Left hindlimb (tissue), 1 donor: ENCODE measurements at places on chromosomes 1 and 21.
A peak's percentile ranks its signal among the peaks of the same experiment; 100 is the strongest.

DNA sequence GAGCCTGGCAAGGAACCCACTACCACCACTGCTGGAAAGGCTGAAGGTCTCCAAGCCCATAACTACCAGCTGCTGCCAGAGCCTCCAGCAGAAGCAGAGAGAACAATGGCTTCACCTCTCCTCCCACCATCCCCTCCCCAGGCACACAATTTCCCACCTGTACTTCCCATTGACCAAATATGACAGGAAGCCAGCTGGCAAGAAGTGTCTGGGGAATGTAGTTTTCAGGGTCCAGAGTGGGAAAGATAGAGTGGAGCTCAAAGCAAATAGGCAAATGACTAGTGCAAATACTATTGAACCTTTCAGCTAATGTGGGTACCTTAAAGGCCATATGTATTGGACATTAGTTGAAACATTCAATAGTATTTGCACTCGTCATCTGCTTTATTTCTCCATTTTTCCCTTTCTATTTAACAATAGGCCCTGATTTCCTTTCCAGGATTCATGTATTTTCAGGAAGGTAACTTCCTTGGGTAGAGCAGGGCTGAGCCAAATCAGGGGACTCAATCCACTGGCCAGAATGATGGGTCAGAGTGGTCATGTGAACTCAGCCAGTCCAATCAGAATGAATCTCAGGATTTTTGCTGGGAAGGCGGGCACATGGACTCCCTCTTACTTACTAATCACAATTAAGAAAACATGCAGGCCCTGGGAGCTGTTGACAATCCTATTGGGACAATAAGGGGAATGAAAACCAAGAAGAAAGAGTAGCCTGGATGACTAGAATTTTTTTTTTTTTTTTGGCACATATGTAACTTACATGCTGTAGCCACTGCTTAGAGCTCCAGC, 12.1 kb upstream of the NFYC start:
- no peak for DNase-seq

GRCh38 chr1:88191917-88192316, 492.2 kb upstream of the PKN2 start:
- no peak for DNase-seq

DNA sequence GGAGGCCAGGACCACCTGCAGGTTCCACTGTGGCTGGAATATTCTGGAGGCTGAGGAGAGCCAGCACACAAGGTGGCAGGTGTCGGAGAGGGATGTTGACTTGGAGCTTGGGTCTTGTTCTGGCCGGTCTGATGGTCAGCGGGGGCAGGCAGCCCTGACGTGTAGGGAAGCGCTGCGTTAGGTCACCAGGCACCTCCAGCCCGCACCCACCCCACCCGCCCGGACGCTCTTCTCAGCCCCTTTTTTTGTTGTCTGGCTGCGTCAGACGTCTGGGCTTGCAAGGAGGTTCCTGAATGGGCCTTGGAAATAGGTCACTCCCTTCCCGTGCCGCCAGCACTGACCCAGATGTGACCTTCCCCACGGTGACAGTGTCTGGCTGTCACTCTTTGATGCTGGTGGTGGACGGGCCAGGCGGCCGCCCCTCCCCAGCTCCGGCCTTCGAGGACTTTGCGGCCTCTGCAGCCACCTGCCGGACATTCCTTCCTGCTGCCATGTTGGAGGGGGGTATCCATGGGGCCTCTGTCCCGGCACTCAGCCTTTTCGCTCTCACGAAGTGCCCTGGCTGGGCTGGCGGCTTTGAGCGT, 30.1 kb downstream of the SPSB1 start:
- DNase-seq: no peak

DNA sequence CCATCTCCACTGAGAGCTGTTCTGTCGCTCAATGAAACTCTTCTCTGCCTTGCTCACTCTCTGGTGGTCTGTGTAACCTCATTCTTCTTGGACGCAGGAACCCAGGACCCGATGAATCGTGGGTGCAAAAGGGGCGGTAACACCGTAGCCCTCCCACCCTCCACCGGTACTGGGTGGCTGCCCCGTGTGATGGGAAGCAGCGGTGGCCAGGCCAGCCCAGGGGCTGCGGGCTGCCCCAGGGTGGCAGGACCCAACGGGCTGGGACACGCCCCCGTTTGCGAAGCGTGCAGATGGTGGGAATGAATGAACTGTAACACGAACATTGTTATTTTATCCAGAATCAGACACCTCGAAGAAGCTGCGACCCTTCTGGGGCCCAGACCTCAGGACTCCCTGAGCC, 92.3 kb upstream of the BACE2 start:
- DNase-seq: no peak

DNA sequence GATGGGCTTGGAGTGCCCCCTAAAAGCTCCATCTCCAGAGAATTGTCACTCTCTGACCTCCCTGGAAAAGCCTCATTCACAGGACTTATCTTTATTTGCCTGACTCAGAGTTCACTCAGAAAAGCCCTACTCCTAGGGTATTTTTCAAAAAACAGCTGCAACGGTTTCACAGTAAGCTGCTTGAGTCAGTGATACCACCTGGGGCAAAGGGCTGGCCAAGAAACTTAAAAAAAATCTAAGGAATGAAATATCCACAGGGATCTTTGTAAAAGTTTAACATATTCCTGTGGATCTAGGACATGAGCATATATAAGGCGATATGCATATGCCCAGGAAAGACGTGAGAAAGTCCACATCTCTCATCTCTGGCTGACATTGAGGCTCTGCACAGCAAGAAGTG, 33.8 kb upstream of the TSPAN2 start:
- no peak for DNase-seq

DNA sequence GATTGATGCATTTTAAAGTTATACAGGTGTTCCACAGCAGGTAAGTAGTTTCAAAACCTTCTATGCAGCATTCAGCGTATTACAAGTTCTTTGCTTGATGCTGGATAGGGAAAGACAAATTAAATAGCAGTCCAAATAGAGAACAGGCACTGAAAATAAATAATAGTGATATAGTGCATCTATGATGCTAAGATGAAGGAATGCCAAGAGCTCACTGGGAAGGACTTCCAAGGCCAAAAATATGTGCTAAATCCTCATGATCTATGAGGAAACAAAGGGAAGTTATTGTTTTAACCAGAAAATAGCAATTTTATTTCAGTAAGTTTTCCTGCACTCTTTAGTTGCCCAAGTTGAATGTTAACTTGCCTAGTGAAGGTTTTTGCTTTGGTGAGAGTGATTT, 127.8 kb upstream of the GREM2 start:
- DNase-seq: no peak

DNA sequence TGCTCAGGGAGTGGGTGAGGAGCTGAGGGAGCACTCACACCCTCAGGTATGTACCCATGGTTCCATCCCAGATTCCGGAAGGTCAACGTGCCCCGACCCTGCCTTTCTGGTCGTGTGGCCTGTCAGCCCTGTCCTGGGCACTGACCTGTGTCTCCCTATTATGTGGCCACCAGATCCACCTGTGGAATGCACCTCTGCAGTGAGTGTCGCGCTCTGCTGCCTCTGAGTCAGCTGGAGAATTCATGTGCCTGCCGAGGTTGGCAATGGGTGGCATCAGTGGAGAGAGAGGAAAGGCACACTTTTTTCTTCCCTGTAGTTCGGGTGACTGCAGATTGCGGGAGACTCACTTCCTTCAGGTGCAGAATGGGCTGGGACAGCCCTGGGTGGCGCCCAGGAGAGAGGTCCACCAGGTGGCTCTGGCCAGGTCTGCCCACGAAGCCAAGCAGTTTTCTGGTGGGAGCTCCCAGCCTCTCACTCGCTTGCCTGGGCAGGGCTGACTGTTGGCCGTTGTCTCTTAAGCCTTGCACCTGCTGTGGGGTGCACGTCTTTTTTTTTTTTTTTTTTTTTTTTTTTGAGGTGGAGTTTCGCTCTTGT, 176.1 kb upstream of the TMEM51 start:
- DNase-seq: no peak

GRCh38 chr1:27057801-27058625, 45.4 kb upstream of the TENT5B start:
- DNase-seq: peak; percentile 40

DNA sequence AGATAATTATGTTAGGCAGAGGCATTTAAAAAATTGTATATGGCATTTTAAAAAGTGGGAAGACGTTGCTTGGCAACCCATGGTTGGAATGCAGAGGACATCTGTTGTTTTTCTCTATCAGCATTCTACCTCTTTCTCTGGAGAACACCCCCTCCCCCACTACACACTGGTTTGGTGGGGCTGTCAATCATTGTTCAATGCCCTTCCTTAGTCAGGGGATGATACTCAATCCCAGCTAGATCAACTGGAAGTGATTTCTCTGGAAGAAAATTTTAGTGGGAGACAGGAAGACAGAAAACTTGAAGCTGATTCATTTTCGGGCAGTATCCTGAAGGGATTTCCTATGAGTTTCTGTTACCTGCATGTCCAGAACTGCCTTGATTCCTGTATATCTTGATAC, 35.7 kb upstream of the CAP1 start:
- no peak for DNase-seq

GRCh38 chr1:39947260-39947659, 7.7 kb upstream of the MFSD2A start:
- no peak for DNase-seq

DNA sequence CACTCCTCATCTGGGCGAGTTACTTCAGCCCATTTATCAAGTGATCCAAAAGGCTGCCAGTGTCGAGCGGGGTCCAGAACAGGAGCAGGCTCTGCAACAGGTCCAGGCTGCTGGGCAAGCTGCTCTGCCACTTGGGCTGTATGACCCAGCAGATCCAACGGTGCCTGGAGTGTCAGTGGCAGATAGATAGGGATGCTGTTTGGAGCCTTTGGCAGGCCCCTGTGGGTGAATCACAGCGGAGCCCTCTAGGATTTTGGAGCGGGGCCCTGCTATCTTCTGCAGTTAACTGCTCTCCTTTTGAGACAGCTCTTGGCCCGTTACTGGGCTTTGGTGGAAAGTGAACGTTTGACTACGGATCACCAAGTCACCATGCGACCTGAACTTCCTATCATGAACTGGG, 7.5 kb downstream of the MMEL1 start:
- no peak for DNase-seq

GRCh38 chr1:13948888-13949391, 249.0 kb downstream of the PRDM2 start:
- peak; percentile 69 for DNase-seq

DNA sequence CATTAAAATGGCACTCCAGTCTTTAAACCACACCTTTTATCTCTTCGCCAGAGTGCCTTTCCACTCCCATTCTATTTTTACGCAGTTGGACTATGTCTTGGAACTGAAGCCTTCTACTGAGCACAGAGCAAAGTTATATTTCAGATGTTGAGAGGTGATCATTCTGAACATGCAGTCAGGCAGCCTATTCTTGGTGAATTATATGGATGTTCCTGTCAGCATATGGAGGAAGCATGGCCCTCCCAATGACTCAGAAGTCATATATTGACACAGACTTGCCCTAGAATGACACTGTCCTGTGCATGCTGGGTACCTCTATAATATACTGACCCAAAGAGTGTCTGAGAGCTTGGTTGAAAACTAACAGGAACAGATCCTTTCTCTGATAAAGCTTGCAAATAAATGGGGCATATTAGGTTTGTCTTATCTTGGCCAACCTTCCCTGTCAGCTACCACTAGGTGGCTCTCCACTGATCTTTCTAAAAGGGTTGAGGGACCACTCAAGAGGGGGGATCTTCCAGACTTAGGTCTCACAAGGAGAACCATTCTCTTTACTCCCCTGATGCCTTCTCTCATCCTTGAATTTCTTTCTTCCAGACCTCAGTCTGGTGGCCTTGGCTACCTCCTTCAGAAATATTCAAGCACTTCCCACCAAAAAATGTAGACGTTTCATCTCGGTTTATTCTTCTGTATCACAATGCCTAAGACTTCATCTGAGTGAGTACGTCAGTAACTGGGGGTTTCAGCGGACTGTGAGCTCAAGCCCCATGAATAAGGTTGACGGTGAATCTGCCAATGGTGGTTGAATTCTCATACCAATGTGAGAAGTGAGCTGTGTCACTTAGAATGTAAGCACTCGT, 11.8 kb upstream of the ALG14 start:
- DNase-seq: no peak

GRCh38 chr1:32724678-32725614, 22.4 kb upstream of the SYNC start:
- no peak for DNase-seq

- no peak for DNase-seq
Measured at GRCh38 chr1:209937996-209938959, at the start of gene SYT14. SYT14 (plus strand) TSS chr1:209938217; CDS start chr1:209938265, 48 bp downstream.

DNA sequence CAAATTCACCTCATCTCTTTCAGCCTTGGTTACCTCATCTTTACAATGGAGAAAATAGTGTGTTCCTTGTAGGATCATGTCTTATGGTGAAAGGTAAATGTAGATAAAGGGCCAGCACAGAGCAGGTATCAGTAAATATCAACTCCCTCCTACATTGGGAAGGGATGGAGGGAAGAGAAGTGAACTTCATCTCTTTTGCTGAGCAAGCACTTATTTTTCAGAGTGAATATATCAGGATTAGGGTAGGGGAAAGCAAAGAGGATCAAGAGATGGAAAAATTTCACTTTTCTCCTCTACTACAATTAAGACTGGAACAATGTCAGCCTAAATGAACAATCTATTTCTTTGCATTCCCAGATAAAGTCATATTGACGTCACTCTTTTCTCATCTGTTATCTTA, 193.8 kb upstream of the JUN start:
- no peak for DNase-seq

- no peak for DNase-seq
Measured at GRCh38 chr1:208990456-208990855, 593.1 kb upstream of the CAMK1G start.

DNA sequence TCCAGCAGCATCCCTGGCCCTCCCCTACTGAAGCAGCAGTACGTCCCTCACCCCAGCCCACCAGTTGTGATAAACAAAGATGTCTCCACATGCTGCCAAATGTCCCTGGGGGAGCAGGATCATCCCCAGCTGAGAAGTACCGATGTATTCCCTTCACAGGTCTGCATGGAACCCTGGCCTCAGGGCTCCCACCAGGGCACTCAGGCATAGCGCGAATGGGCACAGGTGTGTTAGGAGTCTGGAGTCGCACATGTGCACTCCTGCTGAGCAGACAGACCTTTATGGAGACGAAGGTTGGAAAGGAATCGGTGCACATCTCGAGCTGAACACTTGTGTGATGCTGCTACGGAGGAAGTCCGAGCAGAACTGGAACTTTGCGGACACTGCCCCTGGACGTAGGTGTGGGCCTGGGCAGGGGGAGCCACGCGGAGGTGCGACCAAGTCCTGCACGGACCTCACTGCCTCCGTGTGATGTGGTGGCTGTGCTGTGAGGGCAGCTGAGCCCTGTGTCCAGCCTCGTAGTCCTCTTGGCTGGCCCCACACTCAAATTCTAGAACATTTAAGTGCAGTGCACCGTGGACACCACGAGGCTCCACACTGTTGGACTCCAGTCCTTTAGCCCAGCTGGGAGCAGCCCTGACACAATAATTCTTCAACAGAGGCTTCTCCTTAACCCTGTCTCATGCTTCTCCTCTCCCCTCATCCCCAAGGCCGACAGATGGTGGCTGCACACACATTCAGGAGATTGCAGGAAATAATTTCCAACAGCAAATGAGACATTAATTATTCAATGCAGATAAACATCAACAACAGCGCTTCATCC, 43.4 kb downstream of the RSPH1 start:
- no peak for DNase-seq
